Endothelial cell of umbilical vein (primary cell): ENCODE measurements at places on chromosomes 6 and 20. TPM values are rescaled to one million over a fixed set of nuclear protein-coding genes. Genes with fewer than 3 reads are reported as not detected.
A peak's percentile ranks its signal among the peaks of the same experiment; 100 is the strongest.

- no peaks in the 10 kb centered on the region for H3K36me3 ChIP-seq
- H3K27ac ChIP-seq, result no peak overlapping the region
- no peak overlapping the region for H3K4me3 ChIP-seq
- no peaks in the 10 kb centered on the region for H3K4me1 ChIP-seq
- H3K27me3 ChIP-seq, result no peaks in the 10 kb centered on the region
These were observed 46.9 kb upstream of the NRSN1 start for GRCh38 chr6:24079076-24079475.

DNA sequence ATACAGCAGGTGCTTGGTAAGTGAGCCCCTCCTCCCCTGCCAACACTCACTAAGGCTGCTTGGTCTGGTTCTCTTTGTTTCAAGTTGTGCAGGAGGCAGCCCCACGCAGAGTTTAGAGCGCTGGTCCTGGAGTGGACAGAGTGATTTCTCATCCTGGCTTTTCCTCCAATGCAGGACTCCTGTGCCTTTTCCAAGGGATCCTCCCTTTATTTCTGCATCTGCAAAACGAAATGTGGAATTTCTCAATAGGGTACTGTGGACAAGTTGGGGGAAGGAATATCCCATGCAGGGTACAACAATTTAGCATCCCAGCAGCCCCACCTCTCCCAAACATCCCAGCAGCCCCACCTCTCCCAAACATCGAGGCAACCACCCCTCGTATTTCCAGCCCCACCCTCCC, 30.6 kb upstream of the CCDC167 start:
- H3K4me1 ChIP-seq, result peaks cover 3% of the 10 kb centered on the region
- peaks cover 43% of the 10 kb centered on the region for H3K27me3 ChIP-seq
- H3K36me3 ChIP-seq, result no peaks in the 10 kb centered on the region
- no peak overlapping the region for H3K4me3 ChIP-seq
- H3K27ac ChIP-seq, result no peak overlapping the region

DNA sequence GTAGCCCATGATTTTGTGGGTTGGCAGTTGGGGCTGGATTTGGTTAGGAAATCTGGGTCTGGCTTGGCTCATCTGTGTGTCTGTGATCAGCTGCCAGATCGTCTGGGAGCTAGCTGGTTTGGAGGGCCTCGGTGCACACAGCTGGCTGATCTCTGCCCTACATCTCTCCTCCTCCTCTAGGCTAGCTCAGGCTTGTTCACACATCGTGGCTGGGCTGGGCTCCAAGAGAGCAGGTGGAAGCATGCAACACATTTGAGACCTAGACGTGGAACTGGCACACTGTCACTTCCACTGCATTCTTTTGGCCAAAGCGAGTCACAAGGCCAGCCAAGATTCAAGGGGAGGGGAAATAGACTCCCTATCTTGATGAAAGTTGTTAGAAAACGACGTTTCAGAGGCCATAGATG, 15.9 kb downstream of the NDUFAF5 start:
- H3K4me3 ChIP-seq, result no peak overlapping the region
- H3K36me3 ChIP-seq, result peaks cover 10% of the 10 kb centered on the region
- peak overlapping the region; percentile 6 for H3K27ac ChIP-seq
- DNase-seq, result peak; percentile 71

GRCh38 chr20:57710841-57711240, 1.0 kb upstream of the PMEPA1 start:
- H3K4me3 ChIP-seq, result peak overlapping the region; percentile 58
- H3K27me3 ChIP-seq, result no peaks in the 10 kb centered on the region
- peak overlapping the region; percentile 83 for H3K27ac ChIP-seq
- no peaks in the 10 kb centered on the region for H3K36me3 ChIP-seq
- peak; percentile 16 for DNase-seq
- H3K4me1 ChIP-seq, result peaks cover 14% of the 10 kb centered on the region

- DNase-seq, result no peak
- H3K4me3 ChIP-seq, result no peak overlapping the region
- no peaks in the 10 kb centered on the region for H3K36me3 ChIP-seq
- no peak overlapping the region for H3K27ac ChIP-seq
- H3K27me3 ChIP-seq, result no peaks in the 10 kb centered on the region
These were observed 164.5 kb upstream of the RIPOR2 start for GRCh38 chr6:25100288-25100687.

- no peak for DNase-seq
- H3K36me3 ChIP-seq, result no peaks in the 10 kb centered on the region
- peaks cover 6% of the 10 kb centered on the region for H3K4me1 ChIP-seq
- H3K27ac ChIP-seq, result no peak overlapping the region
- no peak overlapping the region for H3K4me3 ChIP-seq
These were observed 27.0 kb downstream of the SNAI1 start for GRCh38 chr20:50009521-50010454.

DNA sequence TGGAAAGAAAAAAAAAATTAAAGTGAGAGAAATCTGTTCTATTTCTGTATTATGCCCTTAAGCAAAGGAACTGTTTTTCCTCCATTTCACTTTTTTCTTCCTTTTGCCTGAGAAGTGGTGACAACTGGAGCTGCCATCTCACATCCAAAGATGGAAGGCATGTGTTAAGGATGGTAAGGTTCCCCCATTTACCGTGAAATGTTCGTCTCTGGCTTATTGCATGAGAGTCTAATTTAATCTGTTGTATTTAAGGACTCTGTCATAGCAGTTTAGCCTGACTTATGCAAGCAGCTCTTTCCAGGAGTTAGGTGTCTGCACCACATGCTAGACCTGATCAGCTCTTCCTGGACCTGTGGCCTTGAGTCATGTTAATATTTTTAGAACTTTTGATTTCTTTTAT, 389.5 kb upstream of the MAP3K7 start:
- no peaks in the 10 kb centered on the region for H3K36me3 ChIP-seq
- DNase-seq, result no peak
- H3K4me1 ChIP-seq, result no peaks in the 10 kb centered on the region

GRCh38 chr6:33061987-33062386, 11.5 kb downstream of the HLA-DPA1 start:
- H3K27ac ChIP-seq, result no peak overlapping the region
- H3K4me1 ChIP-seq, result no peaks in the 10 kb centered on the region
- DNase-seq, result peak; percentile 17
- H3K36me3 ChIP-seq, result no peaks in the 10 kb centered on the region
- H3K4me3 ChIP-seq, result no peak overlapping the region

GRCh38 chr6:50510361-50510760, 203.0 kb upstream of the TFAP2D start:
- H3K27ac ChIP-seq, result no peak overlapping the region
- H3K4me1 ChIP-seq, result no peaks in the 10 kb centered on the region
- no peak overlapping the region for H3K4me3 ChIP-seq
- no peaks in the 10 kb centered on the region for H3K36me3 ChIP-seq
- H3K27me3 ChIP-seq, result no peaks in the 10 kb centered on the region

GRCh38 chr6:151806757-151807512, 547 bp upstream of the ESR1 start:
- DNase-seq, result no peak
- H3K36me3 ChIP-seq, result no peaks in the 10 kb centered on the region
- no peak overlapping the region for H3K4me3 ChIP-seq
- H3K4me1 ChIP-seq, result peaks cover 11% of the 10 kb centered on the region
- peaks cover 73% of the 10 kb centered on the region for H3K27me3 ChIP-seq

- no peak overlapping the region for H3K4me3 ChIP-seq
- no peak for DNase-seq
- H3K27me3 ChIP-seq, result no peaks in the 10 kb centered on the region
- H3K36me3 ChIP-seq, result no peaks in the 10 kb centered on the region
- no peaks in the 10 kb centered on the region for H3K4me1 ChIP-seq
These were observed 109.8 kb downstream of the UBE3D start for GRCh38 chr6:82955841-82956240.

- no peak for DNase-seq
- H3K27ac ChIP-seq, result no peak overlapping the region
- H3K4me1 ChIP-seq, result no peaks in the 10 kb centered on the region
These were observed 116.4 kb upstream of the KCNQ5 start for GRCh38 chr6:72505446-72505845.

GRCh38 chr6:128532136-128532535, 11.7 kb upstream of the PTPRK start:
- no peak overlapping the region for H3K27ac ChIP-seq
- H3K4me3 ChIP-seq, result no peak overlapping the region
- H3K4me1 ChIP-seq, result no peaks in the 10 kb centered on the region
- DNase-seq, result no peak
- no peaks in the 10 kb centered on the region for H3K27me3 ChIP-seq

GRCh38 chr20:46746956-46747526, 37.6 kb downstream of the SLC2A10 start:
- DNase-seq, result no peak
- H3K36me3 ChIP-seq, result no peaks in the 10 kb centered on the region
- no peak overlapping the region for H3K27ac ChIP-seq
- H3K4me3 ChIP-seq, result no peak overlapping the region

DNA sequence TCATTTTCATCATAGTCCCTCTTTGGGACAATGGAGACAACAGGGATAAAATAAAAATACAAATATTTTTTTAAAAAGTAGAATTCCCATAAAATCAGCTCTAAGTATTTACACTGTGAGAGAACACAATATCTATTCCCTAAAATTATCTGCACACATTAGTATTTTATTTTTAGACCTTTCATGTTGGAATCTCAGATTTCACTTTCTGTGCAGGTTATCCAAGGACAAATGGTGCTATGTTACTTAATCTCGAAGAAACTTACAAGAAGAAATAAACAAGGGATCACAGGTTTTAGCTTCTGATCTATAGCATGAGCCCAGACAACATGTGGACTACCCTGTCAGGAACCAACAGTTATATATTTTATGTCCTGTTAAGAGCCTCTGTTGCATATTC, 23.0 kb upstream of the LYRM2 start:
- no peak overlapping the region for H3K27ac ChIP-seq
- no peaks in the 10 kb centered on the region for H3K4me1 ChIP-seq
- no peak for DNase-seq
- no peaks in the 10 kb centered on the region for H3K27me3 ChIP-seq
- H3K4me3 ChIP-seq, result no peak overlapping the region

- H3K4me1 ChIP-seq, result no peaks in the 10 kb centered on the region
These were observed 167.3 kb downstream of the TRMT11 start for GRCh38 chr6:126153661-126154060.

DNA sequence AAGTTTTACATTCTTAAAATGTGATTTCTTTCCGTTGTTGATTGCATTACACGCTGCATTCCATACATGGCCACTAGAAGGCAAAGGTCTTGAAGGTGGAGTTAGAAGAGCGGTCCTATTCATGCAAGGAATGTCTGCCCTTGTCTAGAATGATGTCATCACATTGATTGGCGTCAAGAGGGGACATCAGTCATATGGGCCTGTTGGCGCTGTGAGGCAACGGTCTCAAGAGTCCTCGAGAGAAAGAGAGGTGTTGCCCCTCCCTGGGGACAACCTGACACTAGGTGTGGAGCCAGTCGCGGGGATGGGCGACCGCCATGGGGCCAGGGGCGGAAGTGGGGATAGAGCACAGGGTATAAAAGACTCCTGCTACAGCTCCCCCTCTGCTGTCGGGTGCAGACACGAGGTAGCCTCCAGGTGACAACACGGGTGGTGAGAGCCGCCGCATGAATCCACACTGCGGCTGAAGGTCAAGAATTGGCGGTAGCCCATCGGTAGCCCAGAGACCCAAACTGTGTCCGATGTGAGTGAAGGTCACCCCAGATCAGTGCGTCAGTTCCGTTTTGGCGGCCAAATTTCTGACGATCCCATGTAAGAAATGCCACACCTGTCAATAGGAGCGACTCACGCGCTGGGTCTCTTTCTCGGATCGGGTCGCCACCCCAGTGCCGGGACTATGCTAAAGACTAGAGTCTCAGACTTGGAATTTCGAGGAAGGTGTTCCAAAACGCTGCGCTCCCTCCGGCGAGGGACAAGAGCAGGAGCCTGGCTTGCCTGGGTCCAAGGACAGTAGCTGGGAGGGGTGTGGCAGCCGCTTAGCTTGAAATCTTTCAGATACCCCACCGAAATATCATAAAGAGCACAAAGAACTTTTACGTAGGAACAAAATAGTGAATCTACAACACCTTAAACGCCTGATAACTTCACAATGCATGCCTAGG, 93.2 kb upstream of the ZNF184 start:
- peaks cover 25% of the 10 kb centered on the region for H3K27me3 ChIP-seq
- no peak for DNase-seq
- H3K36me3 ChIP-seq, result no peaks in the 10 kb centered on the region
- H3K27ac ChIP-seq, result no peak overlapping the region

- DNase-seq, result no peak
- no peak overlapping the region for H3K27ac ChIP-seq
- H3K36me3 ChIP-seq, result no peaks in the 10 kb centered on the region
- H3K27me3 ChIP-seq, result peaks cover 15% of the 10 kb centered on the region
These were observed 22.8 kb upstream of the GCLC start for GRCh38 chr6:53567701-53568100.

DNA sequence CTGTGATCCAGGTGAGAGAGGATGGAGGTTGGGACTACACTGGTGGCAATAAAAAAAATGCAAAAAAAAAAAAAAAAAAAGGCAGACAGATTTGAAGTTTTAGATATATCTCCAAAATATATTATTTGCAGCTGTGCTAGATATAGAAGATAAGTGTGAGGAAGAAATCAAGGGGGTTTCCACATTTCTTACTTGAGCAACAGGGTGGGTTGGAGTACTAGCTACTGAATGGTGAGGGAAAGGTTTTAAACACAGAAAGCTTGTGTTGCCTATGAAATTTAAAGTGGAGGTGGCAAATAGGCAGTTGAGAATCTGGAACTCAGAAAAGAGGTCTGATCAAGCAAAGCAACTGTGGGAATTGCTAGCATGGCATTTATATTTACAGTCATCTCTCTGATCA, 59.9 kb upstream of the GNRH2 start:
- no peak for DNase-seq
- peaks cover 2% of the 10 kb centered on the region for H3K4me1 ChIP-seq
- H3K36me3 ChIP-seq, result no peaks in the 10 kb centered on the region
- no peak overlapping the region for H3K4me3 ChIP-seq
- H3K27me3 ChIP-seq, result no peaks in the 10 kb centered on the region

DNA sequence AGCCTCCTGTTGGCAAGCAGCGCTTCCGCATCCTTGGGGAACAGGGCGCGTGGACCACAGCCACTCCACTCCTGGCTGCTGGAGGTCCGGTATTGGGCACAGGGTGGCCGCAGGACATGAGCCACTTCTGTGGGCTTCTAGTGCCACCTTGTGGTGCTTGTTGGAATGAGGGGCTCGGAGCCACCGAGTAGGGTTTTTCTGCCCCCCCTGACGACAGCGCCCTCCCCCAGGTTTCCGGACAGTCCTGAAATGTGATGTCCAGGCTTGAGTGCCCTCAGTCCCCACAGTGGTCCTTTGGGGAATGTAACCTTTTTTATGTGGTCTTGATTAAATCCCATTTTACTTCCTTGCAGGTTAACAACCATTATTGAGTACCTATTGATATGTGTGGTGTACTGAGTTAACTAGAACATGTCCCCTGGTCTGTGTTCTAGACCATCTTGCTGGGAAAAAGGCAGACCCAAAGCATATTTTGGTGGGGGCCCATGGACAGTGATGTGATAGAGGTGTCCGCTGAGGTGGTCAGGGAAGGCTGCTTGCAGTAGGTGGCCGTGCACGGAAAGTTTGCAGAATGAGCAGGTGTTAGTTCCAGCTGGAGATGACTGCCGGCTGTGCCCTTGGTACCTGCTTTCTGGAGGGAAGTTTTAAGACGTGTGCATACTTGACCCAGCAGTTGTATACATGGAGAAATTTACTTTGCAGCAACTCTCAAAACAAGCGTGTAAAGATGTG, 70.0 kb downstream of the PTPN1 start:
- H3K4me1 ChIP-seq, result no peaks in the 10 kb centered on the region
- DNase-seq, result peak; percentile 62
- H3K27ac ChIP-seq, result no peak overlapping the region
- H3K4me3 ChIP-seq, result no peak overlapping the region

DPM1 gene
- 38.7 and 41.9 TPM in 2 replicates for total RNA-seq

PRICKLE4 gene
- 2.2 and 3.3 TPM in 2 replicates for total RNA-seq

PAX1 gene
- not detected in 2 replicates for total RNA-seq

CFAP206 gene
- 0.20 and 0.21 TPM in 2 replicates for total RNA-seq

GDAP1L1 gene
- not detected in 2 replicates for total RNA-seq

BLTP3A gene
- 9.3 and 10.5 TPM in 2 replicates for total RNA-seq

COL9A1 gene
- not detected in 2 replicates for total RNA-seq
